Tibial nerve (tissue), 4 donors: ENCODE measurements at places on chromosomes 7 and 10. TPM values are rescaled to one million over a fixed set of nuclear protein-coding genes. Genes with fewer than 3 reads are reported as not detected.
A peak's percentile ranks its signal among the peaks of the same experiment; 100 is the strongest.

- H3K36me3 ChIP-seq: no peaks in the 10 kb centered on the region
- no peaks in the 10 kb centered on the region for H3K27me3 ChIP-seq
- peak overlapping the region; percentile 9 for H3K27ac ChIP-seq
- H3K4me3 ChIP-seq: no peak overlapping the region
- no peak for DNase-seq
- H3K4me1 ChIP-seq: no peaks in the 10 kb centered on the region
These were observed 48.7 kb downstream of the UPF2 start for GRCh38 chr10:11993834-11994468.

The DIP2C gene
- total RNA-seq: 39.4 TPM

GRCh38 chr7:138727336-138728099 lies 26.4 kb upstream of the SVOPL start:
- H3K27ac ChIP-seq: no peak overlapping the region
- H3K4me3 ChIP-seq: no peak overlapping the region
- no peaks in the 10 kb centered on the region for H3K36me3 ChIP-seq
- H3K27me3 ChIP-seq: no peaks in the 10 kb centered on the region
- no peak for DNase-seq
- H3K4me1 ChIP-seq: no peaks in the 10 kb centered on the region

The CYP2E1 gene
- total RNA-seq: 0.30 TPM

GRCh38 chr10:88401671-88402347 lies 181.3 kb downstream of the RNLS start:
- DNase-seq: no peak
- H3K4me1 ChIP-seq: no peaks in the 10 kb centered on the region
- no peaks in the 10 kb centered on the region for H3K36me3 ChIP-seq

DNA sequence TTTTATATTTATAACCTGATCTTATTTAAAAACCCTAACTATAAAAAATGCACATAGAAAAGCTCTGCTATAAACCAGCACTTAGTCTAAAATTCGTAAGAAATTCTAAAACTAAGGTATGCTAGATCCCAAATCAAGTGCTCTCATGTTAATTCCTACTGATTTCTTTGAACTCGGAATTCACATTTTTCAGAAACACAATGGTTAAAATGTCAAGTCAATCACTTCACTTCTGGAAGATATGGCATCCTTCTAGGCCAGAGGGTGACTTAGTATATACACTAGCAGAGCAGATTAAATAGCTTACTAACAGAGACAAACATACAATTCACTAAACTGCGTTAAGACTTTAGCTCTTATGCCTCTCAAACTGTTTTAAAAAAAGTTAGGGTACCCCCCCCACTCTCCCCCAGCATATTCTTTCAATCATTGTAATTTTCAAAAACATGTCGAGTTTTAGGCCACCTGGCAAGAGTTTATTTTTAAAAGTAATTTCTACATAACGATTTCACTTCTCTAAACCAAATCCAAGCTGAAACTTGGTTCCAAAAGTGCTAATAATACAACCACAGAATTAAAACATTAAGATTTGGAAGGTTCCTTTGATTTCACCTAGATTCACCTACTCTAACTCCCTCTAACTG lies 129.4 kb downstream of the NRBF2 start:
- no peak for DNase-seq
- no peaks in the 10 kb centered on the region for H3K36me3 ChIP-seq
- H3K4me3 ChIP-seq: no peak overlapping the region
- no peaks in the 10 kb centered on the region for H3K27me3 ChIP-seq
- peaks cover 30% of the 10 kb centered on the region for H3K4me1 ChIP-seq
- peak overlapping the region; percentile 93 for H3K27ac ChIP-seq

- H3K27me3 ChIP-seq: no peaks in the 10 kb centered on the region
- DNase-seq: no peak
- no peak overlapping the region for H3K4me3 ChIP-seq
- peaks cover 3% of the 10 kb centered on the region for H3K4me1 ChIP-seq
- no peak overlapping the region for H3K27ac ChIP-seq
These were observed 78.1 kb upstream of the GLI3 start for GRCh38 chr7:42315103-42315502.

DNA sequence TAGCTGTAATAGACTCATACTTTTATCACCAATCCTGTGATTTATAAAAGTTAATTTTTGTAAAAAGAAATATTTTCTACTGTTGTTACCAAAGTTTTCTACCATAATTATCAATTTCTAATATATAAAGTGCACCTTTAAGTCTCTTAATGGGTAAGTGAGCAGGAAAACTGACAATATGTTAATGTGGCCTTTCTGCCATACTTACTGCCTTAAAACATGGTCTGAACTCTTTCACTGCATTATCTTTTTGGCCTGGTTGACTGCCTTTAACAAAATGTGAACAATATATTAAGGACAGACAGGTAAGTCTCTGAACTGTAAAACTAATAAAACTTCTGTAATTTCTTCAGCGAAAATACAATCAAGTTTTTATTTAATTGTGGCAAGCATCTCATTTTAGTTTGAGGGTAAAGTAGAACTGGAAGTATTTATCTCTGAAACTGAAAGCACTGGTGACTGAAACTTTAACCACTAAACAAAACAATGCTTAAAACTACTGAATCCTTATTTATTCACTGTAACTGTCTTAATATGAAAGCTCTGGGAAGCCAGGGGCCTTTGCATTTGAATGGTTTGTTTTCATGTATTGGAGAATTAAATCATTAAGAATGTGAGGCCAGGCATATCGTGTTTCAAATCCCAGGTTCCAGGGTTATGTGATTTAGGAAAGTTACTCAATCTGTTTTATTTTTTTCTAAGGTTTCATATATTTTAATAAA lies 948.8 kb upstream of the POT1 start:
- no peaks in the 10 kb centered on the region for H3K4me1 ChIP-seq
- no peaks in the 10 kb centered on the region for H3K36me3 ChIP-seq
- DNase-seq: no peak
- no peaks in the 10 kb centered on the region for H3K27me3 ChIP-seq
- H3K4me3 ChIP-seq: no peak overlapping the region
- no peak overlapping the region for H3K27ac ChIP-seq

The SPDYE11 gene
- not detected for total RNA-seq

The ENKUR gene
- not detected for total RNA-seq

The CPEB3 gene
- 8.8 TPM for total RNA-seq

GRCh38 chr7:108017776-108018151 lies 14.8 kb upstream of the LAMB1 start:
- no peak overlapping the region for H3K4me3 ChIP-seq
- H3K36me3 ChIP-seq: no peaks in the 10 kb centered on the region
- H3K27ac ChIP-seq: no peak overlapping the region
- DNase-seq: no peak
- no peaks in the 10 kb centered on the region for H3K27me3 ChIP-seq
- H3K4me1 ChIP-seq: no peaks in the 10 kb centered on the region

DNA sequence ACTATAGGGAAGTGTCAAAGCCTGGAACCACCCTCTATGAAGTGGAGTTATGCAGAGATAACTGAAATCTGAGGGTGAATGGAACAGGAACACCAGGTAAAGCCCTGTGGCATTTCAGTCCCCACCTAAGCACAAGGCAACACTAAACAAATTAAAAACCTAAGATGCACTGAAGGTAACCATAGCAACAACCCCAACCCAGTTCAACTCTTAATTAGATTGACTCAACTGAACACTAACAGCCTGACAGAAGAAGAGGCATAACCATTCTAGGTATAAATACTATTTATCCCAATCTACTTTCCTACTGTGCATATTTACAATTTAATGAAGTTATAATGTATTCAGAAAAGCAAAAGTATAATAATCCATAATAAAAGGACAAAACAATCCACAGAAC lies 9.2 kb upstream of the GIMAP5 start:
- H3K36me3 ChIP-seq: no peaks in the 10 kb centered on the region
- no peak overlapping the region for H3K27ac ChIP-seq
- no peak for DNase-seq
- no peaks in the 10 kb centered on the region for H3K4me1 ChIP-seq
- no peaks in the 10 kb centered on the region for H3K27me3 ChIP-seq
- no peak overlapping the region for H3K4me3 ChIP-seq

GRCh38 chr7:100007887-100008286 lies 7.5 kb upstream of the ZKSCAN1 start:
- no peak for DNase-seq
- no peak overlapping the region for H3K4me3 ChIP-seq
- H3K4me1 ChIP-seq: peaks cover 21% of the 10 kb centered on the region
- H3K27ac ChIP-seq: no peak overlapping the region
- no peaks in the 10 kb centered on the region for H3K27me3 ChIP-seq

The TMEM270 gene
- not detected for total RNA-seq

- DNase-seq: no peak
- H3K27ac ChIP-seq: peak overlapping the region; percentile 89
- no peaks in the 10 kb centered on the region for H3K36me3 ChIP-seq
- H3K27me3 ChIP-seq: no peaks in the 10 kb centered on the region
These were observed 15.3 kb upstream of the RSU1 start for GRCh38 chr10:16832351-16833080.

The TEX36 gene
- not detected for total RNA-seq

- DNase-seq: no peak
- no peak overlapping the region for H3K4me3 ChIP-seq
- H3K4me1 ChIP-seq: peaks cover 34% of the 10 kb centered on the region
- H3K27me3 ChIP-seq: no peaks in the 10 kb centered on the region
- H3K27ac ChIP-seq: no peak overlapping the region
- no peaks in the 10 kb centered on the region for H3K36me3 ChIP-seq
These were observed 9.7 kb downstream of the CAMK1D start for GRCh38 chr10:12358863-12359564.

GRCh38 chr10:22317076-22317370 lies 835 bp downstream of the COMMD3 start:
- no peak for DNase-seq
- H3K4me1 ChIP-seq: peaks cover 4% of the 10 kb centered on the region

DNA sequence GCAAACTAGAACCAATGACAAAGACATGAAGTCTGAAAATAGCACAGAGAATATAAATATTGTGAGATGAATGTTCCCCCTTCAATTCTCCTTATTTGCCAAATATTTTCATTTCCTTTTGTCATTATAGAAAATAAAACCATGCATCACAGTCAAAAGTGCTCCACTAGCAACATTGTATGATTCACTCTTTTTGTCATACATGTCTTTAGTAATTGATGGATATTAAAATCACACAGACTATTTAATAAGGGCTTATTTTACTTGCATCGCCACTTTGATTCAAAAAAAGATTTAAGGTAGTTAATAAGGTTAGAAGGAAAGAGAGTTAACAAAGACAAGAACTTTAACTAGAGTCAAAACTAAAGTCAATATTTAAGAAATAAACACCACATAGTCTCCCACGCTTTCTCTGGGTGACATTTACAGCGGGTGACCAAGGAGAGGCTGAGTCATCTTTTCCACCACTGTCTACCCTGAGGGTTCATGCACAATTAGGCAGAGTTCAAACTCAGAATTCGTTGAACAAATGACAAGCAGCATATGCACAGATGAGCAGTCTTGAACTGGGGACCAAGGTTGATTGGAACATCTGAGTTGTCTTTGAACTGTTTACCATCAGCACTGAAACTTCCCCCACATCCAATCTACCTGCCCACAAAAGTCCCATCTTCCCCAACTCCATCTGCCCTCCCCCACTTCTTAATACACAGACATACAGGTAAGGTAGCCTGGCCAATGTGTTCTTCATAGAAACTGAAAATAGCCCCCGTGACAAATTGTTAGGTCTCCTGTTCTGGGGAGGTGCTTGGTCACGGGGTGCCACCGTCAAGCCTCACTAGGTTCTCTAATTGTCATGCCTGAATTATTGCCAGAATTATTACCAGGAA lies 42.5 kb downstream of the C7orf25 start:
- no peak overlapping the region for H3K4me3 ChIP-seq
- no peak for DNase-seq
- H3K36me3 ChIP-seq: no peaks in the 10 kb centered on the region
- no peak overlapping the region for H3K27ac ChIP-seq
- no peaks in the 10 kb centered on the region for H3K4me1 ChIP-seq

DNA sequence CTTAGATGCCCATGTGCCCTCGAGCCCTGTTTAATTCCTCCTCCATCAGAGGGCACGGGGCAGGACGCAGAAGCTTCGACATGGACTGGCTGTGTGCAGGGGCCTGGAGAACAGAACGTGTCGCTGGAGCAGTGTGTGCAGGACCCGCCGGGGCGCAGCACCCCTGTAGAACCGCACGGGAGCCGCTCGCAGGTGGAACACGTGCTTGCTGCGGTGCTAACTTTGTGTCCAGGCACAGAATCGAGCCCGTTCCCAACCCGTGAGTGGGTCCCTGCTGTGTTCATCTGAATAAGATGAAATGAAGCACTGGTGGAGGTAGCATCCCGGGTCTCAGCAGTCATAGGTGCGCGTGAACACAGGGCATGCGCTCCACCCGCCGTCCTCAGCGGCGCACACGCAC lies 116.9 kb downstream of the WDR37 start:
- no peaks in the 10 kb centered on the region for H3K4me1 ChIP-seq
- no peaks in the 10 kb centered on the region for H3K36me3 ChIP-seq
- no peak for DNase-seq
- no peak overlapping the region for H3K27ac ChIP-seq
- H3K4me3 ChIP-seq: no peak overlapping the region

- no peaks in the 10 kb centered on the region for H3K27me3 ChIP-seq
- peak overlapping the region; percentile 59 for H3K4me3 ChIP-seq
- peaks cover 10% of the 10 kb centered on the region for H3K4me1 ChIP-seq
- DNase-seq: no peak
- H3K27ac ChIP-seq: peak overlapping the region; percentile 92
These were observed 468 bp upstream of the TRIM56 start for GRCh38 chr7:101084865-101085161.

GRCh38 chr10:102831322-102832071 lies 5.7 kb downstream of the CYP17A1 start:
- no peak overlapping the region for H3K27ac ChIP-seq
- no peak for DNase-seq
- no peaks in the 10 kb centered on the region for H3K4me1 ChIP-seq
- H3K27me3 ChIP-seq: no peaks in the 10 kb centered on the region
- H3K36me3 ChIP-seq: peaks cover 31% of the 10 kb centered on the region

The SFTPA1 gene
- total RNA-seq: not detected

DNA sequence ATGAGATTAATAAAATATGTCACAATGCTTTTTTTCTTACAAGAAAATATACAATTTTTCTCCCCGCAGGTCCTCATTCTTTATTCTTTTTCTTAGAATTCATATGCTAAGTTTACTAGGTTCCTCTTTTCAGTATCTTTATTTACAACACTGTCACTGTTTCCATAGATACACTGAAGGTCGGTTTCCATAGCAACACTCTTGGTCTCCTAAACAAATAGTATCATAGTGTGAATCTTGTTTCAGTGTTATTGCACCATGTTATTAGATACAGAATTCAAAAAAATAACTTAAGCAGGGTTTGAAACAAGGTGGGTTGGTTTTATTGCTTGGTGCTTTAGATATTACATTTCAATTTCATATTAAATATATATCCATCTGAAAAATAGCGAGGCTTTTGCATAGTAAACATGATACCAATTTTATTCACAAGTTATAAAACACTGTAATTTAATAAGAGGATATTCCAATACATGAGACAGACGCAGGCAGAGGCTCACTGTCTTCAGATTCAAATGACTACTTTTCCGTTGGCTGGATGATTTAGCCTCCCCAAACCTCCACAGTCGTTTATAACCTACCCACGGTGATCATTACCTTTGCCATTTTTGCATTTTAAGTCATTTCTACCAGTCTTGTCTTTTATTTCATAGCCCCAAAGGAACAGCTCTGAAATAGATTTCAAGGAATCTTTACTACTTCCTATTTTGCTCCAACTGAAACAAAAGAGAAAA lies 88.9 kb upstream of the KLF6 start:
- peak overlapping the region; percentile 72 for H3K27ac ChIP-seq
- H3K27me3 ChIP-seq: no peaks in the 10 kb centered on the region
- peaks cover 21% of the 10 kb centered on the region for H3K4me1 ChIP-seq
- no peak overlapping the region for H3K4me3 ChIP-seq
- no peak for DNase-seq
